Pons (tissue), 1 donor: ENCODE measurements at places on chromosomes 11 and 22.
A peak's percentile ranks its signal among the peaks of the same experiment; 100 is the strongest.

DNA sequence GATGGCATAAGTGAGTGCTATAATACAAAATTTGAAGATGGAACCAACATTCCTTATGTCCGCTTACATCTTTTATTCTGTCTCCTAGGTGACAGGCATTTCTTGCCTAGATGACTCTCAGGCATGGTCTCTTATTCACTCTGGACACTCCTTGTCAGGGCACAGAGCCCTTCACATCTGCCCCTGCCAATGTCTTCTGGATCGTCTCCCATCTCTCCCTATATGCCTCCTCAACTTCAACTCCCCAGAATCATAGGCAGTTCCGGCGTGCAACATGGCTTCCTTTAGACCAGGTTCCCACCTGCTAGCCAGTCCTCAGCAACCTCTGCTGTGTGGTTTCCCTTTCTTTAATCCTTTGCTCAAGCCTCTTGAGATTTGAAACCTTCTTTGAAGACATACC is 300.9 kb downstream of the TENM4 start:
- DNase-seq: no peak

GRCh38 chr11:105673089-105673488 is 63.2 kb downstream of the GRIA4 start:
- peak; percentile 29 for DNase-seq

DNA sequence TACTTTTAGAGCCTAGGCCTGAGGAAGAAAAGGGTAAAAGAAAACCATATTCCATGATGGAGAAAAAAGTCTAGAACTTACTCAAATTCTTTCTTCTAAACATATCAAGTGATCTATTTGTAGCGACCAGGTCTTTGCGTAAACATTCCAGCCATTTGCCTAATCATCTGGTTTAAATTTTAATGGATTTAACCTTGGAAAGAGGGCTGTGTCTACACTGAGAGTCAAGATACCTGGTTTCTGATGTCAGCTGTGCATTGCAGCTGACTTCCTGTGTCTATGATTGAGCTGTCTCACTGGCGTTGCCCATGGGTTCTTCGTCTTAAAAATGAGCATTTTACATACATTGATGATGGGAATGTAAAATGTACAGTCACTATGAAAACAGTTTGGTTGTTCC is 10.0 kb upstream of the TMEM123 start:
- no peak for DNase-seq

DNA sequence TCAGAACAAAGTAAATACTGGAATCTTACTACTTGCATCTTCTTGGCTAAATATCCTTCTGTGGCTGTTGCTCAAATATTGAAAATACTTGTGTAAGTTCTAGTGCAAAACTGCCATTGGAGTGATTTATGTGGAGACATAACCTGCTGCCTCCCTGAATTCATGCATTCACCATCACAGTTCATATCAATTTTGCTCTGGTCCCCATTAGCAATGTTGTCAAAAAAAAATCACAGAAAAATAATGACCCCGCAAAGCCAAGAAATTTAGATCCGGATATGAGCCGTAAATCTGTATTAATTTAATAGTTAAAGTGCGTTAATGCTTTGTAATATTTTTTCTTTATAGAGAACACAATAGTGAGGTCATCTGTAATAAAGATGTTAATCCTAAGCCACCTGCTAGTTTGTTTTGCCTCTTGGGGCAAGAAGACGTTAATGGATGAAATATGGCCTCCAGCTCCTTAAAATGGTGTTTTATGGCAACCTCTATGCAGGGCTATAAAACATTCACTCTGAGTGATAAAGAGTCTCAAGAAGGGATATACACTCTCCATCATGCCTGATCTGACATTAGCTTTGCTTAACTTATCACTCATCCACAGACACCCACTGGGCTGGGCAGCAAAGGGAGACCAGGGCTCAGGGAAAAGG is 255.9 kb downstream of the INSC start:
- DNase-seq: no peak

DNA sequence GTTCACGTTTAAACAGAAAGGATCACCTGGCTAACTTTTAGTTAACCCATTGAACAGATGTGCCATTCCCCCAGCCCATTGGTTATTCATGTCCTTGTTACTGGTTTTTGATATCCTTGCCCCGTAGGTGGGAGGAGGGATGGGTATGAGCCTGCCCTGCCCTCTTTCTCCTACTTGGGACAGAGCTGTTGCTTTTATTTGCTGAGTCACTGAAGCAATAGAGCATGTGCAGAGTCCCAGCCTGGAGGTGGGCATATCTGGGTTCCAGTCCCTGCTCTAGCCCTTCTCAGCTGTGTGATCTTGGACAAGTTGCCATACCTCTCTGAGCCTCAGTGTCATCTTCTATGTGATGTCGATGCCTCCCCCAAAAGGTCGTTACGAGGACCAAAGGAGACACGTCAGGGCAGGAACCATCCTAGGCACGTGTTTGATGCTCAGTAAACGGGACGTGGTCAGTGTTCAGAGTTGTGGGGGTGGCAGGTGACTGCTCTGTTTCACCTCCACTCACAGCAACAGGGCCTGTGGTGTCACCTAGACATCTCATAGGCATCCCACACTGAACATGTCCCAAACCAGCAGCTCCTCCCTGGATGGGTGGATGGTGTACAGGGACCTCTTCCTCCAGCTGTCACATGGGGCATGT is 61.0 kb downstream of the BMAL1 start:
- no peak for DNase-seq

DNA sequence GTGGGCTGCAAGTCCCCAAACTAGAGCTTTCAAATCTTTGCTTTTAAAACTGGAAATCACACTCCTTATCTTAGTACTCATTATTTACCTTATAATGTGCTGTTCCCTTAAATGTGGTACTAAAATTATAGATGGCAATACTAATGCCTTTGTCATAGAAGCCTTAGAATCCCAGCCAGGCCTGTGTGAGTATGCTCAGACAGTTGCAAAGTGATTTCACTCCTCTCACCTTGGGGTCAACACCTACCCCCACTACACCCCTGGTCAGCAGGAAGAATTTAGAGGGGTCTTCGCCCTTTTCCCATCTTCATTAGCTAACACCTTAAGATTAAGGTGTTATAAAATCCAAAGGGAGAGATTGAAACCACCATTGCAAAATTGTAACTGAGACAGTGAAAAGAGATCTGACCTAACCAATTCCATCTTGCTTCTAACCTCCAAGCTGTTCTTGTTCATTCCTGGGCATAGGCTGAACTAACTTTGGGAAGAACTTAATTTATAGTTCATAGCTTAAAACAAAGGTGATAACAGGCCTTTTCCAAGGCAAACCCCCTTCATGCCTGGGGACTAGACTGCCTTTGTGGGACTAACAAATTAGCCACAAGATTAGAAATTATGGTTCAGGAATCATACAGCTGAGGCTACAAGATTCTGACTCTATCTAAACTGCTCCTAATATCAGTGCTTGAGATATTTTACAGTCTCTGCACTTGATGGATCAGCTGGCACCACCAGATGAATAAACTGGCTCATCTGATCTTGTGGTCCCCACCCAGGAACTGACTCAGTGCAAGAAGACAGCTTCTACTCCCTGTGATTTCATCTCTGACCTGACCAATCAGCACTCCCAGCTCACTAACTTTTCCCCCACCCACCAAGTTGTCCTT is 10.4 kb upstream of the MRPL17 start:
- DNase-seq: no peak
